ENCODE measurements at places on chromosomes 13 and 19. TPM values are rescaled to one million over a fixed set of nuclear protein-coding genes. Genes with fewer than 3 reads are reported as not detected.

ZNF625 gene
- not detected for total RNA-seq

MEIOSIN gene
- total RNA-seq = not detected

IGFL2 gene
- 0.84 TPM for total RNA-seq

FBN3 gene
- total RNA-seq = not detected

PSG1 gene
- 0.39 TPM for total RNA-seq

TSHZ3 gene
- total RNA-seq = 3.0 TPM

C19orf81 gene
- total RNA-seq = 9.5 TPM

PDE4C gene
- total RNA-seq = not detected

ATP8B3 gene
- total RNA-seq = 2.9 TPM

PBX4 gene
- 1.4 TPM for total RNA-seq

SH2D3A gene
- 13.3 TPM for total RNA-seq

GCDH gene
- 12.0 TPM for total RNA-seq

TEX26 gene
- total RNA-seq = not detected

IGFL1 gene
- total RNA-seq = 1.3 TPM

AMER2 gene
- not detected for total RNA-seq

IL27RA gene
- total RNA-seq = 11.8 TPM

INSR gene
- total RNA-seq = 2.1 TPM
